ENCODE measurements at places on chromosomes 2 and 18.

GRCh38 chr2:54054271-54054670 is 61.1 kb upstream of the ACYP2 start:
- DNase-seq: no peak

DNA sequence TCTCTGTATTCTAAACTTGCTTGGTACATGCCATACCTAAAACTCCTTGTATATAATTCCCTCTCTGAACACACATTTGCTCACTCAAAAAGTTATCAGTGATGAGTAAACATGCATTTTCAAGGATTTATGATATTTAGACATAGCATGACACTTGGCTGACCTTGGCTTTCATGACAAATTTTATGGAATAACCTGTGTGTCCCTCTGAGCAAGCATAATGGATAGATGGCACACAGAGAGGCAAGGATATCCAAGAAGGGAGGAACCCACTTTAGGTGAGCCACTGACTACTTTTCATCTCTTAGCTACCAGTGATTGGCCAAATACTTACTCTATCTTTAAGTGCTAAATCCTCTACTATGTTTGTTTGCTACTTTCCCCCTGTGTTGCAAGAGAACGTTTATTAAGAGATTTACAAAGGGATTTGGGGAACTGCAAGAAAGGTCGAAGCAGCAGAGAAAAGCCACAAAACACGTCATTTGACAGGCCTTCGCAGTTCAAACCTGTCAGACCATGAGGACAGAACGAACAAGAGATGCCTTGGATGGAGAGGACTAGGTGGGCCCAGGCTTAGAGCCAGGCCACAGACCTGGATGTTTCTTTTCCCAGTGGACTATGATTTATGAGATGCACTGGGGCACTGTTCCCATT is 379.9 kb downstream of the NBAS start:
- no peak for DNase-seq

GRCh38 chr2:15159751-15160177 is 401.4 kb downstream of the NBAS start:
- DNase-seq: peak; percentile 30

- no peak for DNase-seq
These were observed 307.4 kb upstream of the VWC2L start for GRCh38 chr2:214103276-214104001.
